ENCODE measurements at places on chromosomes 4 and X. TPM values are rescaled to one million over a fixed set of nuclear protein-coding genes. Genes with fewer than 3 reads are reported as not detected.

Gene SERPINA7
- not detected for total RNA-seq

DNA sequence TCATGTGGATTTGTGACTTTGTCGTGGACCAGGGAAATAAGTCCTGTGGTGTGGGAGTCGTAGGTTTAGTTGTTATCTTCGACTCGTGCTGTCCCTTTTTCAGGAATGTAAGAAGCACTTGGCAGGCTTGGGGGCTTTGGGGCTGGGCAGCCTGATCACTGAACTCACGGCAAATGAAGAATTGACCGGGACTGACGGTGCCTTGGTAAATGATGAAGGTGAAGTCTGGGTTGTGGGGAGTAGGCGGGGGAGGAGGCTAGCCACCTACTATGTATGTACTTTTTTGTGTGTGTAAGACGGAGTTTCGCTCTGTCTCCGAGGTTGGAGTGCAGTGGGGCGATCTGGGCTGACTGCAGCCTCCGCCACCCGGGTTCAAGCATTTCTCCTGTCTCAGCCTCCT is 1.2 kb downstream of the TAF1 start:
- DNase-seq, result no peak

Gene APOO
- 24.2 TPM for total RNA-seq

Gene SERTM2
- total RNA-seq, result not detected

DNA sequence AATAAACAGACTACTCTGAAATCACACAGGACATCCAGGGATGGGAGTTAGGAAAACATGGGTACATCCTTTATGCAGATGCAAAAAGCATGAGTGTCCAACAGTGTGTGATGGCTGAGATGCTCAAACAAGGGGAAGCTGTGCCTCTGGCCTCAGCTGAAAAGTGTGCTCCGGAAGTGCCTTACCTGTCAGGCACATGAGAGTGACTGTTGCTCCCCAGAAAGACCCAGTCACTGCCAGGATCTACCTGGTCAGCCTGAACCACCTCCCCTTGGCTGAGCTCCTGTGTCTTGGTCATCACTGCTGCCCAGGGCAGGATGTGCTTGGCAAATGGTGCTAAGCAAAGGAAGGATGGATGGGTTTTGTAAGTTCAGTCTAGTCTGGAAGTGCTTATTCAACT is 4.0 kb downstream of the PPP2R2C start:
- peak; percentile 11 for DNase-seq

DNA sequence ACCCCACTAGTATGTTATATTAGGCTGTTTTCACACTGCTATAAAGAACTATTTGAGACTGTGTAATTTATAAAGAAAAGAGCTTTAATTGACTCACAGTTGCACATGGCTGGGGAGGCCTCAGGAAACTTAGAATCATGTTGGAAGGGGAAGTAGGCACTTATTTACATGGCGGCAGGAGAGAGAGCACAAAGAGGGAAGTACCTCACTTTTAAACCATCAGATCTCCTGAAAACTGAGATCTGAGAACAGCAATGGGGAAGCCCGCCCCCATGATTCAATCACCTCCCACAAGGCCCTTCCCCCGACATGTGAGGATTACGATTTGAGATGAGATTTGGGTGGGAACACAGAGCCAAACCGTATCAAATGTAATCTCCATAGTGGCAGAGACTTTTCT is 45.4 kb upstream of the XK start:
- no peak for DNase-seq

Gene PNMA6F
- total RNA-seq, result not detected

- no peak for DNase-seq
These were observed 11.4 kb downstream of the EDNRA start for GRCh38 chr4:147492306-147492705.

- DNase-seq, result no peak
These were observed 97.1 kb downstream of the TMA16 start for GRCh38 chr4:163591614-163592020.

- no peak for DNase-seq
These were observed 8.4 kb upstream of the LAMP2 start for GRCh38 chrX:120477453-120477852.

- no peak for DNase-seq
These were observed 3.8 kb upstream of the ASB5 start for GRCh38 chr4:176272799-176273198.

GRCh38 chrX:28351801-28352200 is 235.4 kb upstream of the IL1RAPL1 start:
- no peak for DNase-seq

DNA sequence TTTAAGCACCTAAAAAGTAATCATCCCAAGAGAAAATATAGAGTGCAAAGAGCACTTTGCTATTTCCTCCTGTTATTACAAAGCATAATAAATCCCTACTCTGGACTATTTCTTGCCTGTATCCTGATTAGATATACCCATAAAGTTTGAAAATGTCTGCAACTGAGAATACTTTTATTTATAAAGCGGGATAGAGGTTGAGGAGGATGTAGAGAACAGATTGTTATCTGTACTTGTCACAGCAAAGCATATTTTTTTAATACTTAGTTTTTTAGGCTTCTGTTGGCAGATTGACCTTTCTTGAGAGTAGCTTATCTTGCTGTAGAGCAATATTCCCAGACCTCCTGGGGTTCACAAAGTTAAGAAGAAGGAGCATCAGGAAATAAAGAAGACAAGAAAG is 396.1 kb downstream of the KCNIP4 start:
- DNase-seq, result no peak

Gene USP51
- total RNA-seq, result 1.6 TPM

GRCh38 chr4:182015014-182015413 is 228.2 kb upstream of the TENM3 start:
- no peak for DNase-seq
